ENCODE measurements at places on chromosomes 12 and 14. TPM values are rescaled to one million over a fixed set of nuclear protein-coding genes. Genes with fewer than 3 reads are reported as not detected.
A peak's percentile ranks its signal among the peaks of the same experiment; 100 is the strongest.

GRCh38 chr14:102500158-102500662 lies 9.4 kb downstream of the ANKRD9 start:
- H3K27ac ChIP-seq, result no peak overlapping the region
- H3K4me1 ChIP-seq, result no peaks in the 10 kb centered on the region
- no peak for DNase-seq
- no peak overlapping the region for H3K4me3 ChIP-seq
- H3K36me3 ChIP-seq, result no peaks in the 10 kb centered on the region

The PRKD1 gene
- 8.1 TPM for total RNA-seq

- no peaks in the 10 kb centered on the region for H3K36me3 ChIP-seq
- H3K4me1 ChIP-seq, result no peaks in the 10 kb centered on the region
- H3K27me3 ChIP-seq, result no peaks in the 10 kb centered on the region
- DNase-seq, result no peak
Measured at GRCh38 chr12:50230217-50230616, 53.1 kb downstream of the LIMA1 start.

DNA sequence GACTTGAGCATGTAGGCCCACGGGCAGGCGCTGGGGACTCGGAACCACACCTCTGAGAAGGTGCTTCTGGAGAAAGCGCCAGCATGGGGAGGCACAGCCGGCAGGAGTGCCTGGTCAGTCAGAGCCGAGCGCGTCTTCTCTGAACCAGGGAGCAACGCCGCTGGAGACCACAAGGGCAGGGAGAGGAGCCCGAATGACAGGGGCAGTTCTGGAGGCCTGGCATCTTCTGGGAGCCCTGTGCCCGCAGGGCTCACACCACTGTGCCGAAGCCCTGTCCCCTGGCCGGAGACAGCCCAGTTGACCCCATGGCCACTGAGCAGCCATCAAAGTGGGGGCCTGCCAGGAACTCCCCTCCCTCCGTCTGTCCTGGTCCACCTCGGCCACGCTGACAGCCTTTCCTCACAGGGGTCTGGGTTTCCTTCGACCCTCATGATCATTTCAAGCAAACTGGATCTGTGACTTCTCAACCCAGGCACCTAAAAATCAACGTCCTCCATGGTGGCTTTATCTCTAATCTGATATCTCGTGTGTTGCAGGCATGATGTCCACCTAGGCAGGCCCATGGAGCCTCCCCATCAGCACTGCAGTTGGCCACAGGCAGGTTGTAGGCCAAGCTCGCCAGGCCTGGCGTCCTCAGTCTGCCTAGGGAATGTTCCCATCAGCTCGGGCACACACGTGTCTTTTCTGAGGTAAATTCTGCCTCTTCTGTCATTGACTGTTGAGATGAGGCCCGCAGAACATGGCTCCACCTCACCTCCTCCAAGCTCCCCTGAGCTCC lies 299.3 kb upstream of the RTL1 start:
- H3K4me1 ChIP-seq, result no peaks in the 10 kb centered on the region
- no peak overlapping the region for H3K4me3 ChIP-seq

DNA sequence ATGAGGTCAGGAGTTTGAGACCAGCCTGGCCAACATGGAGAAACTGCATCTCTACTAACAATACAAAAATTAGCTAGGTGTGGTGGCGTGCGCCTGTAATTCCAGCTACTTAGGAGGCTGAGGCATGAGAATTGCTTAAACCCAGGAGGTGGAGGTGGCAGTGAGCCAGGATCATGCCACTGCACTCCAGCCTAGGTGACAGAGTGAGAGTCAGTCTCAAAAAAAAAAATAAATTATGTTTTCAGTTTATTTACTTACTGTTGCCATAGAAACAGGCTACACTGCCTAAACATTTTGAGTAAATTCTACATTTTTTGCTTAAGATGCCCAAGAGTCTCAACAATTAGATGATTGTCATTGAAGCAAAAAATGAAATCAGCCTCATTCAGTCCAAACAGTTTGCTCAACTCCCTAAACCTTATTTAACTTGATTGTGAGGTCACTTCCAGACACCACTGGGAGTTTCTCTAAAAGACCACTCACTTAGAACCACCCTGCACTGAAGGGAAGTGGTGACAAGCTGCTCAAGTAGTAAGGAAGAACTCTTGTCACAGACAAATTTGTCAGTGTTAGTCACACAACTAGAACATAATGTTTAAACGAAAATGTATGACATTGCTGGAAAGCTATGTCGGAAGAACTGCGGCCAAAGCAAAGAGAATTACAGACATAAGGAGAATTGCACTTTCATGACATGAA lies 9.8 kb upstream of the GNPNAT1 start:
- H3K27ac ChIP-seq, result no peak overlapping the region
- no peak overlapping the region for H3K4me3 ChIP-seq
- no peak for DNase-seq
- H3K27me3 ChIP-seq, result no peaks in the 10 kb centered on the region
- H3K36me3 ChIP-seq, result no peaks in the 10 kb centered on the region

- no peaks in the 10 kb centered on the region for H3K4me1 ChIP-seq
- DNase-seq, result no peak
- H3K36me3 ChIP-seq, result no peaks in the 10 kb centered on the region
- H3K27me3 ChIP-seq, result peaks cover 15% of the 10 kb centered on the region
Measured at GRCh38 chr14:101603096-101603495, 41.8 kb downstream of the DIO3 start.

The GPX2 gene
- not detected for total RNA-seq

GRCh38 chr12:123171967-123172366 lies 21.1 kb upstream of the PITPNM2 start:
- H3K36me3 ChIP-seq, result peaks cover 14% of the 10 kb centered on the region
- H3K4me3 ChIP-seq, result no peak overlapping the region
- H3K27ac ChIP-seq, result no peak overlapping the region
- H3K27me3 ChIP-seq, result no peaks in the 10 kb centered on the region

The PDZRN4 gene
- total RNA-seq, result 0.09 TPM

- no peak overlapping the region for H3K27ac ChIP-seq
- no peak overlapping the region for H3K4me3 ChIP-seq
- peaks cover 32% of the 10 kb centered on the region for H3K36me3 ChIP-seq
- no peaks in the 10 kb centered on the region for H3K4me1 ChIP-seq
Measured at GRCh38 chr12:105141320-105141922, 33.9 kb downstream of the WASHC4 start.

DNA sequence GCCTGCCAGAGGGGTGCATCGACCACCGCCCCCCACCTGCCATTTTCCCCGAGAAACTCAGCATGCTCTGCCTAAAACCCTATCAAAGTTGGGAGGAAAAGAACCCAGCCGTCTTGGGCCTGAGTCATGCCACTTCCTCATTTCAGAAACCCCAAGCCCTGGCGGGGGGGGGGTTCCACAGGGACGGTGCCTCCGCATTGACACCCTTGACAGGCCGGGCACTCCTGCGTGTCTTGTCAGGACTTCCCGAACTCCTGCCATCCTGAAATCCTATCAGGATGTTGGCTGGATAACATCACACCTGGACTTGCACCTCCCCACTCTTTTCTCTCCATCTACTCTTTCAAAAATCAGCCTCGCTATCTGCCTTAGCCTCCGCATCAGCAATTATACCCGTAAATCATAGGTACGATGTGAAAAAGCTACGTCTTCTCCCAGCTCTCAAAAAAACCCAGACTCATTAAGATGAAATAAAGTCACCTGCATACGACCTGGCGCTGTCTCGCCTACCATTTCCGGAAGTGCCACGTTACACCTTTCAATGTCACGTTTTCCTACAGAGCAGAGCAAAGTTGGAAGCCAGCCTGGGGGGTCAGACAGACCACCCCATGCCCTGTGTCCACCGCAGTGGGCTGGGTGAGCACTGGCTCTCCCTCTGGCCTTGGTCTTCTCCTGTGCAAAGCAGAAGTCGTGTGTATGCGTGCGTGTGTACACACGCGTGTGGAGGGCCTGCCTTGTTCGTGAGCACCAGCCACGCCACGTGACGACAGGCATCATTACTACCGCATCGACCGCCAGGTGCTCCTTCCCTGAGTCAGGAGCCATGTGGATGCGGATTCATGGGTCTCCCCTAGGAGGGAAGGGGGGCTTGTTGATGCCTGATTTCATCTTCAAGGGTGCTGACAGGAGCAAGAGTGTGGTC lies 96.7 kb downstream of the RFLNA start:
- H3K4me1 ChIP-seq, result peaks cover 20% of the 10 kb centered on the region
- DNase-seq, result no peak
- peaks cover 13% of the 10 kb centered on the region for H3K27me3 ChIP-seq
- no peak overlapping the region for H3K27ac ChIP-seq
- H3K36me3 ChIP-seq, result no peaks in the 10 kb centered on the region

DNA sequence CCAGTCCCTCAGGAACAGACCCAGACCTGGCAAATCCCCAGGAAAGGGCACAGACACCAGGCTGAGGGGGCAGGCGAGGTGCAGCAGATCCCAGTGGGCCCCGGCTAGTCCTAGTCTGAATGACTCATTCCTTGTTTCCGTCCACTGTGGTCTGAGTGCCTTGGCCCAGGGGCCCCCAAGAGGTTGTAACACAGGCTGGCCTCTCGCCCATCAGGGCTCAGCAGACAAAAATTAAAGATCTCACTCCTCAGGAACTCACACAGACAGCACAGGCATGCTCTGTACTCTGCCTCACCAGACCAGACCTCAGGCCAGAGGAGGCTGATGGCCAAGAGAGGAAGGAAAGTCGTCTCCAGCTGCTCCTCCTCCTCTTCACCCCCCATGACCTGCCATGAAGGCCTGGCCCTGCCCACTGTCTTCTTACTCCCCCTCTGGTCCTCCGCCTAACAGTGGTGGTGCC lies 7.7 kb upstream of the LTBP2 start:
- no peak overlapping the region for H3K4me3 ChIP-seq
- no peak for DNase-seq
- H3K27me3 ChIP-seq, result no peaks in the 10 kb centered on the region
- H3K36me3 ChIP-seq, result no peaks in the 10 kb centered on the region
- peaks cover 9% of the 10 kb centered on the region for H3K4me1 ChIP-seq

The SLC10A1 gene
- total RNA-seq, result not detected

DNA sequence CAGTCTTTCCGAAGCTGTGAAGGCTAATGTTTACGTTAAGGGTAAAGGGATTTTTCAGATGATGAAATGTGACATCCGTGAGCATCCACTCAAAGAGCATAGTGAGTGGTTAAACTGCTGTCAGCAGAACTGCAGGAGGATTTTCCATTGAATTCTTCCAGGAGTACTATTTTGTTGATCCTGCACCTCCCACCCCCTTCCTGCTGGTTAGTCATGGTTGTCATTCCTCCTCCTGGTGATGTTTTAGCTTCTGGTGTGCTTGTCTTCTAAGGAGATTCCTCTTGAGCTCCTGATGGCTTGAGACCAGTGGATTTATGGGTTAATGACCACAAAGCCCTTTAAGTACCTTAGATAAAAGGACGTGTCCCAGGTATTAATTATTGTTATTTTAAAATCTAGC lies 2.4 kb upstream of the GPRC5D start:
- no peaks in the 10 kb centered on the region for H3K36me3 ChIP-seq
- no peak overlapping the region for H3K4me3 ChIP-seq
- no peak for DNase-seq
- H3K27ac ChIP-seq, result no peak overlapping the region

The CCDC196 gene
- not detected for total RNA-seq

DNA sequence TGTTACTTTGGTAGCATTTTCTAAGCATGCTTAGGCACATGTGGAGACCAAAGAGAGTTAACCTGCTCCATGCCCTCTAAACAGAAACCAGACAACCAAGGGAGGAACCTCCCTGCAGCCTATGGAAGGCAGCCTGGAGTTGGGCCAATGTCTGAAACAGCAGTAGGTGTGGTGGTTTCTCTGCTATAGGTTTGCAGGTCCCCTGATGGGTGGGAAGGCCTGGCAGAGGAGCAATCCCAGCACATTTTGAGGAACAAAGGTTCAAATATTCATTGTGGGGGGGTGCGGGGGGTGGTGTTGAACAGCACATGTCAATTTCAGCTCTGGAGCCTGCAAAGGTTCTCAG lies 65.4 kb downstream of the DACT1 start:
- no peaks in the 10 kb centered on the region for H3K36me3 ChIP-seq
- H3K4me1 ChIP-seq, result peaks cover 20% of the 10 kb centered on the region
- no peak overlapping the region for H3K4me3 ChIP-seq
- H3K27me3 ChIP-seq, result no peaks in the 10 kb centered on the region

DNA sequence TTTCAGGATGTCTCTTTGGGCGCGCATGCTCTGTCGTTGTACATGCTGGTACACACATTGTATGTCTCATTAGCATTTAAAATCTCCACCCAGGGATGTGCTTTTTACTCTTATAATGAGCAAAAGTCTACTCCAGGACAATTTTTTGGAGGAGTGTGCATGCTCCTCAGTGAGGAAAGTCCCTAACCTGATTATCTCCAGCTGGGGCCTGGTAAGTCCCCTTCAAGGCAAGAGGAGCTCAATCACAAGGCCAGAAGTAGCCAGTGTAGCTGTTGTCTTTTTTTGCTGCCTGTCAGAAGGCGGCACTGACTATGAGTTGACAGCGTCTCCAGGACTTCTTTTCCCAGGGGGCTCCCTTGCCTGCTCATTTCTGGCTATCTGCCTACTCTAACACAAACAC lies 218.3 kb upstream of the CNTN1 start:
- no peaks in the 10 kb centered on the region for H3K4me1 ChIP-seq
- no peak overlapping the region for H3K4me3 ChIP-seq
- no peaks in the 10 kb centered on the region for H3K36me3 ChIP-seq
- DNase-seq, result peak; percentile 16
- H3K27me3 ChIP-seq, result no peaks in the 10 kb centered on the region
- H3K27ac ChIP-seq, result no peak overlapping the region

DNA sequence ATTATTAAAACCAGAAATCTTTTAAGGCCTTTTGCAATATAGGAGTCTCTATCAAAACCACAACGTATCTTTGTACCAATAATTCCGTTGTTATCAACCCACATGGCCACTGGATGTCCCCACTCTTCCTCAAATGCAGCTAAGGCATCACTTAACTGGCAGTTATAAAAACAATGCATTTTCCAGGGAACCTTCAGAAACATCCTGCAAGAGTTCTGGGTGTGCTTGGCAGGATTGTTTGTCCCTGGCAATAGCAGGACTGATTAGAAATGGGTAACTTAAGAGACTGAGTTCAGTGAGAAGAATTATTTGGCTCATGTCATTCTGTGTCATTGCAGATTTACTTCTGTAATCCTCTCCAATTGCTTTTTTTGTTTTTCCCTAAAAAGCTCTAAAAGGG lies 112.0 kb downstream of the SLC15A5 start:
- H3K4me1 ChIP-seq, result peaks cover 8% of the 10 kb centered on the region
- H3K36me3 ChIP-seq, result no peaks in the 10 kb centered on the region
- H3K27ac ChIP-seq, result no peak overlapping the region
- no peak overlapping the region for H3K4me3 ChIP-seq
- peak; percentile 67 for DNase-seq

The GNPNAT1 gene
- 41.8 TPM for total RNA-seq

The CLEC2A gene
- total RNA-seq, result not detected

GRCh38 chr14:106346084-106346483 lies 819.7 kb downstream of the TMEM121 start:
- H3K4me3 ChIP-seq, result no peak overlapping the region
- no peak overlapping the region for H3K27ac ChIP-seq
- H3K27me3 ChIP-seq, result no peaks in the 10 kb centered on the region
- no peak for DNase-seq

- H3K4me1 ChIP-seq, result peaks cover 12% of the 10 kb centered on the region
- H3K4me3 ChIP-seq, result no peak overlapping the region
- peaks cover 3% of the 10 kb centered on the region for H3K36me3 ChIP-seq
Measured at GRCh38 chr14:32738206-32738871, 200.3 kb upstream of the NPAS3 start.

- DNase-seq, result no peak
- H3K4me3 ChIP-seq, result no peak overlapping the region
- no peaks in the 10 kb centered on the region for H3K27me3 ChIP-seq
- no peak overlapping the region for H3K27ac ChIP-seq
- H3K36me3 ChIP-seq, result no peaks in the 10 kb centered on the region
Measured at GRCh38 chr14:42565556-42565955, 958.9 kb downstream of the LRFN5 start.

GRCh38 chr12:45257185-45257930 lies 41.5 kb downstream of the ANO6 start:
- H3K4me1 ChIP-seq, result peaks cover 13% of the 10 kb centered on the region
- H3K36me3 ChIP-seq, result no peaks in the 10 kb centered on the region
- no peak overlapping the region for H3K27ac ChIP-seq
- no peak overlapping the region for H3K4me3 ChIP-seq
- no peaks in the 10 kb centered on the region for H3K27me3 ChIP-seq
